ENCODE measurements at places on chromosomes 13 and 19.

GRCh38 chr13:19927117-19927748 is 31.3 kb upstream of the ZMYM2 start:
- peak; percentile 21 for DNase-seq

GRCh38 chr13:42373048-42373812 is 101.3 kb downstream of the AKAP11 start:
- no peak for DNase-seq

DNA sequence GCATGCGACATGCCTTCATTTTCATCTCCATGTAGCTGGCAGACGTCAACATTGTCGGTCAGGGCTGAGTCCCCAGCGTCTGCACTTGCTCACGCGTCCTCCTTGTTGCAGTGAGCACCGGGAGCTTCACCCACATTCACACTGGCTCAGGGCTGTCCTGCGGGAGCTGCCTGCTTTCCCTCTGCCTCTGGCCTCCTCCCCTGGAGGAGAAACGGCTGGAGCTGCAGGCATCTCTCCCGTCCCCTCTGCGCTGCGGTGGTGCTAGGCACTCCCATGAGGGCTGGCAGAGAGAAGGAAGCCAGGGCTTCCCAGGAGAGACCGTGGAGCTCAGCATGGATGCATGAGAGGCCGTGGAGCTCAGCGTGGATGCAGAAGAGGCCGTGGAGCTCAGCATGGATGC is 18.4 kb upstream of the TMEM255B start:
- no peak for DNase-seq

GRCh38 chr19:3712663-3713611 is 4.8 kb downstream of the TJP3 start:
- DNase-seq = no peak

DNA sequence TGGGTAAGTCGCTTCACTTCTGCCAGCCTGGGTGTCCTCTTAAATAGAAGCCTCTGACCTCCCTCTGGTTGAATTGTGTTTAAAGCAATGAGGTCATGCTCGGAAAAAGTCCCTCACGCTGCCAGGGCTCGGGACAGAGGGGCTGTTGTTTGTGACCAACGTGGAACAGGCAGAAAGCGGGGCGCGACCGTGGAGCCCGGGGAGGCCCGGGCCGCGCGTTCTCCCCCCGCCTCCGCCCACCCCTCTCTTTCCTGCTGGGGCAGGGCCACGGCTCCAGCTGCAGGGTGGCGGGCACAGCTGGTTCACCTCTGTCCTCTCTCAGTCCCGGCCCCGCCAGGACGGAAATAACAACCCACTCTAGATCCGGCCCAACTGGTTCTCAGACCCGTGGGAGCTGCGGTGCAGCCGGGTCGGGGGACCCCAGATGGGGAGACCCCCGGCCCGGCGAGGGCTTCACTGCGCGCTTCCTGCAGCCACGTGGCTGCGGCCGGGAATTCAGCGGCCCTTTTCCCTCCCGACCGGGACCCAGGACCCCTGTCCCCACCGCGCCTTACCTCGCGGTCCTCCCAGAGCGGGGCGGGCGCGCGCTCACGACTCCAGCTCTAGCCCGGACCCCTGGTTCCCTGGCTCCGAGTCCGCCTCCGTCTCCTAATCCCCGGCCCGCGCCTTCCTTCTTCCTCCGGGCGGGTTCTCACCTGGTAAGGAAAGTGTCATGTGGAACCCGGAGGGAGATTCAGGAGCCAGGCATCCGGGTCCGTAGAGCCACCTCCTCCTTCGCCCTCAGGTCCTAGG is 1.9 kb downstream of the CDC42EP5 start:
- no peak for DNase-seq

DNA sequence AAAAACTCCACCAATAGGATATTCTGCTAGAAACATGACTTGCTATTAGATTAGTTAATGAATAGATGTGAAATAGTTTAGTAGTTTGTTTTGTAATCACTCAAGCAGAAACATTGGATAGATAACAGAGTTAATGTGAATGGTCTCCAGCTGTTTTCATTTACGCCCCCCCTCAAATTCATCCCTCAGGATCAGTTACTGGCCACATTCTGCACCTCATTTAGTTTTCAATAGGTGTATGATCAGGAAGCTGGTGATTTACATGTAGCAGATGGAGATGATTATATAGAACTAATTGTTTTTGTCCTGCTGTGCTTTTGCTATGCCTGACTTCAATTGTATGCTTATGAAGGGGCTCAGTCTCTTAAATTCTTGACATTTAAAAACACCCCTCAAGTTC is 759.0 kb downstream of the SLITRK6 start:
- DNase-seq = no peak

- peak; percentile 92 for DNase-seq
Observed at GRCh38 chr19:47274071-47274890, at the start of gene INAFM1. INAFM1 (plus strand) TSS chr19:47274885; CDS start chr19:47274920, 35 bp downstream.

GRCh38 chr19:58095328-58095727 is 2.7 kb downstream of the ZSCAN18 start:
- DNase-seq = no peak

- DNase-seq = no peak
Observed at GRCh38 chr19:30492586-30493270, 120.5 kb downstream of the ZNF536 start.

GRCh38 chr19:13103581-13104359 is 1.1 kb upstream of the LYL1 start:
- DNase-seq = peak; percentile 75

DNA sequence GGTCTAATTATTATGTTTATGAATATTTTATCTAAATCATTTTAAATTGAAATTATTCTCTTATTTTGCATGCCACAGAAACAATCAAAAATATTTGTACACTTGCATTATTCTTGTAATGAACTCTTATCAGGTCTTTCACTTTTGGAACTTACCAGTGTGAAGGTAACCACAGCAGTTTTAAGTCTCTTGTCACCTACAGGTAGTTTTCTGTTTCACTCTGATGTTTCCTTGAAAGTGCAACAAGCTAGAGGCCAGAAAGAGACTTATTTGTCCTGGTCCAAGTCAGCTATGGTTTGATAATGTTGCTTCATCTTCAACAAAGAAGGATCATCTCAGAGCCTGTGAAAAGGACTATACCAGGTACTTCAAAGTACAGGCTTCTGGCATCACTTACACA is 133.4 kb upstream of the NBEA start:
- DNase-seq = no peak

- no peak for DNase-seq
Observed at GRCh38 chr19:10815969-10816644, 19.9 kb downstream of the TMED1 start.

- DNase-seq = no peak
Observed at GRCh38 chr13:80339912-80340650, 845 bp downstream of the SPRY2 start.

DNA sequence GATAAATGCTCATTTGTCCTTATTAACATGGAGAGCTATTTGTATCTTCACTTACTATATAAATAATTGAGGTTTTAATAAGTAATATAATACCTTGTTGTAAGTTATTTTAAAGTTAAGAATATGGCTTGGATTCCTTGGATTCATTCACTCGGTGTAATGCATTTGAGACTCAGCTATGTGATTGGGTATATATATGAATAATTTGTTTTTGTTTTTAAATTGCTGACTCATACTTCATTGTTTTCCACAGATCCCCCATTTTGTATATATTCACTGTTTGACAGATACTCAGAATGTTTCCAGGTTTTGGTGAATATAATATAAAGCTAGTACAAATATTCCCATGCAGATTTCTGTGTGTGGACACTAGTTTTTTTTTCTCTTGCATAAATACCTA is 6.8 kb upstream of the CEACAM18 start:
- no peak for DNase-seq

GRCh38 chr19:46861691-46862502 is 1.1 kb downstream of the ARHGAP35 start:
- peak; percentile 40 for DNase-seq

DNA sequence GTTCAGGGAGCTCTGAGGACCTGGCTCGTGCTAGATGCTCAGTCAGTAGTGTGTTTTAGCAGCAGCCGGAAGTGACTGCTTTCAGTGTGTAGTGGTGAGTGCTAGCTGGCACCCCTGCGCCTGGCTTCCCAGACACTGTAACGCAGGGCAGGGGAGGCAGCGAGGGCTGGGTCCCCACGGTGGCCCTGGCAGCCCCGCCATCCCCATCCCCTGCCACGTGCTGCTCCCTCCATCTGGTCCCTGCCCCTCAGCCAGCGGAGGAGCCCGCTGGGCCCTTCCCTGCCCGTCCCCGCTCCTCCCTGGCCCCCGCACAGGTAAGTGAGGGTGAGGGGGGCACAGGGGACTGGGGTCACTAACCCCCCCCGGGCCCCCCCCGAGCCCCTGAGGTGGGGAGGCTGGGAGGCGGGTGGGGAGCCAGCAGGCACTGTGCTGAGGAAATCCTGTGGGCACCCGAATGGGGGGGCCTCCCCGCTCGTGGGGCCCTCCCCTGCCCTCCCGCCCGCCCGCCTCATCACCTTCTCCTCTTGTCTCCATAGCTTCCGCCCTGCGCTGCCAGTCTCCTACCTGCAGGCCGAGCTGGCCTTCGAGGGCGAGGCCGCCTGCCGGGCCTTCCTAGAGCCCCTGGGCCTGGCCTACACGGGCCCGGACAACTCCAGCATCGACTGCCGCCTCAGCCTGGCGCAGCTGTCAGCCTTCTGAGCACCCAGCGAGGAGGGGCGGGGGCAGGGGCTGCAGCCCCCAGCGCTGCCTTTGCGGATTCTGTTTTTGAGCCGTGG is 3.2 kb downstream of the LENG9 start:
- no peak for DNase-seq

GRCh38 chr13:94658926-94659597 is 53.3 kb downstream of the SOX21 start:
- no peak for DNase-seq

DNA sequence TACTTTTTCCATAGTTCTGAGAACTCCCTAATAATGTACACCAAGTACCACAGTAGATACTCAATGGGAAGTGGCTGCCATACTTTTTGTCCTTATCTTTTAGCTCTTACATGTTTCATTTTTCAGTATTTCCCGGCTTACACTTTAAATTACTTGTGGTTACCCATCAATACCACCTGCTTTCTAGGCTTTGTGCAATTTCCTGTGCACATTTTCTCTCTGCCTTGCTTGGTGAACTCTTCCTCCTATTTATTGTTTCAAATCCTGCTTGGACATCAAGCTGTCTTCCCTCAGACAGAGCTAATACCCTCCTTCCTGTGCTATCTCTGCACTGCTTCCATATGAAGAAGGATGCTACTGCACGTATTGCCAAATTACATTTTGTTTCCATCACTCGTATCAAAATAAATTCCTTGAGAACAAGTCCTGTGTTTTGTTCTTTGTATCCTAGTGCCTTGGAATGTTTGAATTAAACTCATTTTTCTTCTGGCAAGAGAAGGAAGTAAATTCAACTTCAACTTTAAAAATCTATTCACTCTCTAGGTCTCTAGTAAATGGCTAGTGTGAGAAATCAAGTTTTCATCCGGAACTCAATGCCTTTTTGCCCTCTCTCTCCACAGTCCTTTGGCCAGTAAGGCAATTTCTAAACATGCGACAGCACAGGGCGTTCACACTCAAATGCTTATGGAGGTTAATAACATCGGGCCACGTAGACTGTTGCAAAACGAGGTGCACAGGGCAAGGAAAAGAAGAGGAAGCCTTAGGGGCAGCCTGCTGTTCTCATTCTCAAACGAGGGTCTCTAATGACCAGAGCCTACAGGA is 5.6 kb downstream of the ZAR1L start:
- DNase-seq = no peak

DNA sequence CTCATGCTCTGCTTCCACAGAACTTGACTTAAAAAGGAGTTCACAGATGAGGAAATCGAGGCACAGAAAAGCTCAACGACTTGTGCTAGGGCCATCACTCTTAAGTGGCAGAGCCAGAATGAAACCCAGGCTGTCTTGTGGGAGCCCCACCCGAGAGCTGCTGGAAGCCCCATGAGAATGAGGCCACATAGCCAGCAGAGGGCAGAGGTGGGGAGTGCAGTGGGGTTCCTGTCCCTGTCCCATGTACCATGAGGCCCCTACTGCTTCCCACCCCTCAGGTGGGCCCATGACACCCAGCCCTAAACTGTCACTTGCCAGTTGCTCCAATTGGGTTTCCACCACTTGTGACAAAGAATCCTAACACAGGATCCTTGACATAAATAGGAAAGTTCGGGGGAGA is 175.9 kb downstream of the IRS2 start:
- peak; percentile 36 for DNase-seq

DNA sequence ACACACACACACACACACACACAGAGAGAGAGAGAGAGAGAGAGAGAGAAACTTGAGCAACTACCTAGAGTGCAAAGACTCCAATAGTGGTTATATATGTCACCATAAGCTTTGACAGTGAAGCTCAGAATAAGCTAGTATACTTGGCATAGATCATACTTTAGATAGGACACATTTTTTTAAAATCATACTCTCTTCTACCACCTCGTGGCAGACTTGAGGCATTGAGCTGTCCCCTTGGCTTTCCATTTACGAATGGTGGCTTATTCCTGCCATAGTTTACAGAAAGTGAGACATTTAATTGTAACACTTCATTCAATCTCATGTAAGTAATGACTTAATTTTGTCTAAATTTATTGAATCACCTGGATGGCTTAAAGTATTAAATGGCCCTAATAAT is 108.2 kb downstream of the EDNRB start:
- no peak for DNase-seq

DNA sequence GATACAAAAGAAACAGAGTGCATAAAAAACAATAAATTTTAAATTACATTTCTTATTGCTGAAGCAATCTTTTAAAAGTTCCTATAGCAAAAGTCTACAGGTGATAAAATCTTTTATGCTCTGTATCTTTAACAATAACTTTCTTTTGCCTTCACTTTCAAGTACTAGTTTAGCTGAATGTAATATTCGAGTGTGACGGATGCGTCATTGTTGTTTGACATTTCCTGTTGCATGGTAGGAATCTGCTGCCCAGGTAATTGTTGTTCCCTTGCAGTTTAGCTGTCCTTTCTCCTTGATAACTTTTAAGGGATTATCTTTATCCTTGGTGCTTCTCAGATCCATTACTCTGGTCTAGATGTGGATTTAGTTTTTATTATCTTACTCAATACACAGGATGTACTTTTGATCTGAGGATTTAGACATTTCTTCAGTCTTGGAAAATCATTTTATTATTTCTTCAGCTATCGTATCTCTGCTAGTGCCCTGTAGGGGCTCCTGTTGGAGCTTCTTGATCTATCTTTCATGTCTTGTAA is 2.1 kb upstream of the CPB2 start:
- DNase-seq = no peak

All from hematopoietic multipotent progenitor cell treated with erythropoietin and hydrocortisone succinate and interleukin-3 and kit ligand, for 17 days (in vitro differentiated cells).